ENCODE measurements at places on chromosomes 3 and 15.

DNA sequence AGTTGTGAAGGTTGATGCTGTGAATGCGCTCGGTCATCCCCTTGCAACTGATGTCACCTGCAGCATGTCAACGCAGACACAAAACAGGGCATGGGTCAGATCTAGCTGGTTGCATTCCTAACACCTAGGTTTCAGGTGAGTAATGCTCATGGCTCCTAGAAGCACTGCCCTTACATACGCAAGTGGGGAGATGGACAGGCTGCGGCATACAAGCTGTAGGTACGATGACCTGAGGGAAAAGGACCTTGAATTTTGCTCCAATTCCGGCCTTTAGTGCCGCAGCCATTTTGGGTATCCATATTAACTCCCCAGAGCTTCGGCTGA lies 58.0 kb downstream of the TIGIT start:
- no peak for DNase-seq

- DNase-seq: no peak
These were observed 69.4 kb upstream of the LIPC start for GRCh38 chr15:58362262-58362922.

GRCh38 chr3:149339931-149340309 lies 6.5 kb upstream of the TM4SF18 start:
- DNase-seq: no peak

DNA sequence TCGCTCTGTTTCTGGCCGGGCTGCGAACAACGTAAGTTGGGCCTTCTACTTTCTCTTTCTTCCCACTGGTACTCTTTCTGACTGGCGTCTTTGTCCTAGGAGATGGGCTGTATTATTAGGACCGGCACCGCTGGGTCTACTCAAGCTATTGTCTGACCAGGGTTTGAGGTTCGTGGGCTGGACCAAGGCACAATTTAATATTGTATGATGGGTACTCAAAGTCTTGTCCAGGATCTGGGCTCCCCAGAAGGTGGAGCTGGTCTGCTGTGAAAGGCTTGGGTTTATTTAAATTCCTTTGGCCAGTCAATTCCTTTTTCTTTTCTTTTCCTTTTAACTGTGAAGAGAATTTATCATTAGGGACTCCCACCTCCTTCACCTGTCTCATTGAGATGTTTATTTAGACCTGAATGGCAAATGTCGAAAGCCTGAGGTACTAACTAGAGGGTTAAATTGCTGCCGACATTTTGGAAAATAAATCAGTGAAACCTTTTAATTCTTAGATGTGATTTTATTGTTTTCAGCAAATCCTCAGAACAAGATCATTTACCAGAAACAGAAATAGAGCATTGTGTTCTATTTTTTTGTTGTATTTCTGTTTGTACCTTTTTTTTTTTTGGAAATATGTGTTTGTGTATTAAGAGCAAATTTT lies 410 bp downstream of the LRRC49 start:
- no peak for DNase-seq

- DNase-seq: no peak
These were observed 17.4 kb downstream of the ATP11B start for GRCh38 chr3:182810574-182811268.

DNA sequence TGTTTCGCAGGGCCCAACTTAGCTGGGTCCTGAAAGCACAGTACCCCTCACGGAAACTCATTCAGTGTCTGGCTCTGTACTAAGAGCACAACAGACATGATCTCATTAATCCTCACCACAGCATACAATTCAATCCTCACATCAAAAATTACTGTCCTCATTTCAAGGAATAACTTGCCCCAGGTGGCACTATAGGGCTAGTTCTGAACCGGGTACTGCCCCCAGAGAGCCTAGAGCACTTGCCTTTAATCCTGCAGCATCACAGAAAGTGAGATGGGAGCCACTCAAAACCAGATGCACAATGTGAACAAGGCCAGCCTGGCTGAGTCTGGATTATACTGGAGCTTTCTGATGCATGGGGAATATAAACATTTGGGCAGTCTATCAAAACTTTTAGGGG lies 122.6 kb downstream of the OSBPL10 start:
- no peak for DNase-seq

DNA sequence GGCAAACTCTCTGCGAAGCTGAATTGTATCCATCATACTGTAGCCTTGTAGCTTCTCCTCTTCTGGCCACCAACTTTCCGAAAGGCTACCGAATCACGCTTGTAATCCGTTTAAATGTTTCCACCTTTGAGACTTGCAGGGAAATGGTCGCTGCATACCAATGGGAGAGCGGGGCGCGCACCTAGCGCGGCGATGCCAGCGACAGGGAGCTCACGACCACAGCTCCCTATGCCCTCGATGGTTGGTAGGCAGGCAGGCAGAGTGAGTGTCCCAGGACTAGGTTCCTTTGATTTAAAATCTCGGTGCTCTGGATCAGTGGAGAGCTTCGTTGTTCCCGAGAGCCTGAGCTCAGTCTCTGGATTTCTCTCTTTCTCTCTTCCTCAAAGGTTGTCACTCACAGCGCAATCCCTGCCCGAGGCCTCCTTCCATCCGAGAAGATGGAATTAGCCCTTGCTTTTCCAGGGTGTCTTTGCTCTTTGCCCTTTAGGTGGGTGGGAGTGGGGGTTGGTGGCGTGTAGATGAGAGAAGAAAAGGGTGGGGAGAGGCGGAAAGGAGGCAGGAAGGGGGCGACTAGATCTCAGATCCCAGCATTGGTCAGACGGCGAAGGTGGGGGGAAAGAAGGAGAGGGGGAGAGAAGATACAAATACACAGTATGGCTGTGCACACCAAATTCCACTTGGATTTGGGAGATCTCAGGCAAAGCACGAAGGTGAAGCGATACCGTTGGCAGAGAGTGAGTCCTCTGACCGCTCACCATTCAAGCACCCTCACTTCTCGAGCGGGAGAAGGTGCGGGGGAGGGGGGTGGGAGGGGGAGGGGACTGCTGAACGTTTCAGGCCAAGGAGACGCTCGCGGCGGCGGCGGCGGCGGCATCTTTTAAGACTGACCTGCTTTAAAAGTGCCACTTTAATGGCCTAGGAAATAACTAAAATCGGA lies at the start of gene SLITRK3:
SLITRK3 (minus strand) TSS at position 745 of the 937 bp plus-strand sequence. CDS start 5,554 bp downstream, outside the sequence.
- DNase-seq: no peak

- DNase-seq: no peak
These were observed 304.7 kb upstream of the DPPA4 start for GRCh38 chr3:109642025-109642424.

GRCh38 chr3:38148311-38148882 lies 9.9 kb downstream of the MYD88 start:
- DNase-seq: no peak

GRCh38 chr3:178562947-178563232 lies 26.7 kb downstream of the KCNMB2 start:
- no peak for DNase-seq

GRCh38 chr15:49225572-49226281 lies 55.7 kb downstream of the GALK2 start:
- DNase-seq: no peak

DNA sequence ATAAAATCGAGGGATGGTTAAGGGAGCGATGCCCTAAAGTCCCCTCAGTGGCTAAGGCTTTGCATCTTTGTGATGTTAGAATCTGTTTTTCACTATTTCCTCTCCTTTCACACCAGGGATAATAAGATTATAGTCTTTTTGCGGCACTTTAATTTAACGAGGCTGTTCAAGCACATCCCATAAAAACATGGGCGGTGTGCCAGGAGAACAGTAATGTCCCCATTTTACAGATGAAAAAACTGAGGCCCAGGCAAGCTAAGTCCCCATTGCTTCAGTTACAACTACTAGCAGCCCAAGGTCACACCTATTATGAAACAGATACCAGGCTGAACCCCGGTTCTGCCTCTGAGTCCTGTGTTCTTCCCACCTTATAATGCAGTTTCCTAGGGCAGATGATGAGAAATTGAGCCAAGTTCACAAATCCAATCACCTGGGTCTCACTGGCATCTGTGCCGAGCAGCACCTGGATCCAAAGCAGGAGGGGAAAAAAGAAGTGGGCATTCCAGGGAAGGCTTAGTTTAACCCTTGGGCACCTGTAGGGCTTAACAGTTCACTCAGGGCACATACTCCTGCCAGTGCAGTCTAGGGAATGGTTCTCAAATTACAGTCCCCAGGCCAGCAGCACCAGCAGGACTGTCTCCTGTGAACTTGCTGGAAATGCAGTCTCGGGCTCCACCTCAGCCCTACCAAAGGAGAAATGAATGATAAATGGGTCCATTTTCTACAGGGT lies 169.3 kb downstream of the RAB11A start:
- no peak for DNase-seq

DNA sequence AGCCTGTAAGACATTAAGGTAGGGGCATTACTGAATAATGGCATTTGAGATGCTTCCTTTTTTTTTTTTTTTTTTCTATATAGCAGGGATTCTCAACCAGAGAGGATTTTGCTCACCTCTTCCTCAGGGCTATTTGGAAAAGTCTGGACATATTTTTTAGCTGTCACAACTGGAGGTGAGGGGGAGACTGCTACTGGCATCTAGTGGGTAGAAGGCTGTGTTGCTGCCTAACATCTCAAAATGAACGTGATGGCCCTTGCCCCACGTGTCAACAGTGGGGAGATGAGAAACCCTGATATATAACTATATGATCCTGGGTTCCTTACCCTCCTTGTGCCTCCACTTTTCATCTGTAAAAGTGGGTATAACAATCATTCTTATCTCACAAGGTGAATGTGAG lies 71.9 kb downstream of the CADPS start:
- DNase-seq: no peak

GRCh38 chr3:13417166-13417947 lies 2.8 kb downstream of the NUP210 start:
- no peak for DNase-seq

GRCh38 chr3:77605865-77606264 lies 566.0 kb downstream of the ROBO2 start:
- DNase-seq: no peak

GRCh38 chr15:98651036-98651481 lies 2.7 kb downstream of the IGF1R start:
- peak; percentile 54 for DNase-seq

DNA sequence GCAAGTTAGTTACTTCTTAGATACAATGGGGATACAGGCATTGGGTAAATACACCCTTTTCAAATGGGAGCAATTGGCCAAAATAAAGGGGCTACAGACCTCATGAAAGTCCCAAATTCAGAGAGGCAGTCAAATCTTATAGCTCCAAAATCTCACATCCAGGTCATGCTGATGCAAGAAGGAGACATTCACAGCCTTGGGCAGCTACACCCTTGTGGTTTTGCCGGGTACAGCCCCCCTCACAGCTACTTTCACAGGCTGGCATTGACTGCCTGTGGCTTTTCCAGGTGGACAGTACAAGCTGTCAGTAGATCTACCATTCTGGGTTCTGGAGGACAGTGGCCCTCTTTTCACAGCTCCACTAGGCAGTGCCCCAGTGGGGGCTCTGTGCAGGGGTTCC lies 17.5 kb upstream of the PLSCR1 start:
- DNase-seq: no peak

DNA sequence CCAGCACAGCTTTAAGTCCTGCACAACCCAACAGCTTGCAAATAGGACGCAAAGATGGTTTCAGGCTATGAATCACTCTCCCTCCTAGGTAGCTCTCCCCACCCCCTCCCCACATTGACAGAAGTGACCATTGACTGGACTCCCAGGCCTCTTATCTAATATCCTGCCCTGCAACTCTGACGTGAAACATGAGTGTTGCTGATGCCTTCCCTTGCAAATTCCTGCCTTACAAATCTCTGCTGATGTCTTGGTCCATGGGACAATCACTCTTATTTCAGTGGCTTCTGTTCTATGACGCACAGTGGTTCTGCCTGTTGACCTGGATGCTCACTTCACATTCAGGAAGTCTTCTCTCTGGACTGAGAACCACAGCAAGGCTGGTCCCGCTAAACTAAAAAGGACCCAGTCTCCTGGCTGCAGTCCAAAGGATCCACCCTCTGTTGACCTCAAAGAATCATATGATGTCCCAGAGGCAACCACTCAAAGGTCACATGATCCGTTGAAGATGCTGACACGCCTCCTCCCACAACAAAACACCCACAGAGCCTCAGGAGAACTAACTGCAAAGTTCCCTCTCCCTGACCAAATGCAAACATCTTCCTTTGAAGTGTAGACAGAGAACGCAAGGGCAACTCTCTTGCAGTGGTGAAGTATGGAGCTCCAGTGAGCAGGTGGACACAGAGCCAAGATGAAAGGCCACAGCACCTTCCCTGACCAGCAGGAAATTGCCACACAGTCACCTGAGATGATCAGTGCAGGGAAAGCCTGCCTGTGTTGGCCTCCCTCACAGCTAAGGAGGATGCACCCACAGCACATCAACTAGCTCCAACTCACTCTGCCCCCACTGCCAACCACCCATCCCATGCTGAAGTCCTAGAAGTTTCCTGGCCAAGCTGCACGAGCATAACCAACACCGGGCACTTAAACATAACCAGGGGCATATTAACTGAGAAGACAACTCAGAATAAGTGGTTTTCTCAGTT lies 112.3 kb downstream of the ADAMTS17 start:
- no peak for DNase-seq

GRCh38 chr3:157130467-157131251 lies 29.3 kb downstream of the CCNL1 start:
- DNase-seq: peak; percentile 77

DNA sequence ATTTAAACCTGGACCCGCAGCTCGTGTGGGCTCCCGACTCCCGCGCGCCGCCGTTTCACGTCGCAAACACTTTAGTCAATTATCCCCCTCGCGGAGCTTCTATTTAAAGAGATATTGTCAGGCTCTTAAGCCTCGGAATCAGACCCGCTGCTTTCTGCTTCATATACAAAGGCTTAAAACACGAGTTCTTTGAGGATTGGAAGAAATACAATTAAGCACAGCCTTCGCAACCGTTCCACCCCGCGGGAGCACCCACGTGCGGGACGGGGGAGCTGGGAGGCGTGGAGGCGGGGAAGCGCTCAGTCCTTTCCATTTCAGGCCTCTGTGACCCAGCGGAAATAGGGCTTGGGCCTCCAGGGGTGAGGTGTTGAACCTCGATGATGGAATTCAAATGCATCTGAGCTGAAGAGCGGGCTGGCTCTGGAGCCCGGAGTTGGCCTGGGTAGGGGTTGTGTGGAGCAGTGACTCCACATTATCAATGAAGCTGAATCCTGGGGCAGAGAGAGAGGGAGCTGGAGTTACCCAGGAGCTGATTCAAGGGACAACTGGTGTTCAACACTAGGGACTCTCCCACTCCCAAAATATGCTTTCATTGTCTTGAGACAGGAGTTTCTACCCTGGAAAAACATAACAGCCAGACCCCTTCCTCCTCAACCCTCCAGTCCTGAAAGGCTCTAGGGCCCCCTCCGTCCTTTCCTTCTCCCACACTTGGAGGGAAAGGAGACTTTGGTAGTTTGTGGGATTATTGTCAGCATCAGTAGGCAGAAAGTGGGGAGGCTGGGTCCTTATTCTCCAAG lies 2.4 kb downstream of the ANKRD63 start:
- no peak for DNase-seq

GRCh38 chr3:132268956-132269355 lies 48.3 kb upstream of the ACP3 start:
- DNase-seq: no peak

- DNase-seq: no peak
These were observed at the start of gene ADAMTS9 for GRCh38 chr3:64687781-64688604. Gene ADAMTS9, minus strand, starts transcription at chr3:64688000. Its CDS starts 343 bp downstream, at chr3:64687657.

- no peak for DNase-seq
These were observed 109.7 kb upstream of the GADL1 start for GRCh38 chr3:31004025-31004678.

GRCh38 chr15:80856400-80856799 lies 77.2 kb downstream of the CEMIP start:
- DNase-seq: no peak

GRCh38 chr3:185988080-185988815 lies 50.4 kb upstream of the TRA2B start:
- DNase-seq: no peak

- DNase-seq: no peak
These were observed 77.5 kb downstream of the ADCY5 start for GRCh38 chr3:123371426-123371825.

- DNase-seq: no peak
These were observed 1.8 kb downstream of the IGDCC4 start for GRCh38 chr15:65420975-65421359.

GRCh38 chr3:58141766-58142345 lies 68.9 kb downstream of the DNASE1L3 start:
- no peak for DNase-seq

Measured in activated T-cell treated with anti-CD3 and anti-CD28 coated beads, Interleukin-2, amount 50 U/mL, for 1 hour (primary cell).